ENCODE measurements at places on chromosomes 1 and 21.

- H3K27ac ChIP-seq, result peak overlapping the region; percentile 6
- no peaks in the 10 kb centered on the region for H3K4me1 ChIP-seq
- no peak for DNase-seq
Observed at GRCh38 chr1:96234299-96234698, 487.3 kb upstream of the PTBP2 start.

DNA sequence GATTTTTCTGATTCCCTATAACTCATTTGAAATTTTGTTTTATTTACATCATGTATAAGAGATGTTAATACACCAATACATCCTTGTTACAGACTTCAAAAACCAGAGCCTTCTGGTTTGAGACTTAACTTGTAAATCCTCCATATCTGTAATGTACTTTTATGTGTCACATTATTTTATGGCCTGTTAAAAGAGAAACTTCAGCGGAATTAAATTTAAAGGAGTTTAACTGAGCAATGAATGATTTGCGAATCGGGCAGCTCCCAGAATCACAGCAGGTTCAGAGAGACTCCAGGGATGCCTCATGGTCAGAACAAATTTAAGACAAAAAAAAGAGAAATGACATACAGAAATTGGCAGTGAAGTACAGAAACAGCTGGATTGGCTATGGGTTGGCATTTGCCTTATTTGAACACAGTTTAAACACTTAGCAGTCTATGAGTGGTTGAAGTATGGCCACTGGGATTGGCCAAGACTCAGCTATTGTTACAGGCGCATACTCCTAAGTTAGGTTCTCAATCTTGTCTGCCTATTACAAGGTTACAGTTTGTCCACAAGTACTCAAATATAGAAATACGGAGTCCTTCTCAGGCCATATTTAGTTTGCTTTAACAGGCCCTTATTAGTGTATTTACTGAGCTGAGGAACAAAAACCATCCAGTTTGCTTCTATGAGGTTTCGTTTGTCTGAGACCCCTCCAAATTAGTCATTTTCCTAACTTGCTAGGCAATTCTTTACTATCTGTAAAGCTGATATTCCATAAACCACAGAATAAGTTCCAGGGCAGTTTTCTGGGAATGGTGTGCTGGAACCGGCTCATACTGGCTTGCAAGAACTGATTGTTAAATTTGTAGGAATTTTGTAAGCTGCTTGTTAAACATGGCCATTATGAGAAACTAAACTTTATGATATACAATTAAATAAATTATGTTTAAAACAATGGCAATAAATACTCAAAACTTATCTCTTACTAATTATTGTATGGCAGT is 56.2 kb upstream of the WDR26 start:
- H3K27ac ChIP-seq, result no peak overlapping the region
- no peaks in the 10 kb centered on the region for H3K36me3 ChIP-seq
- no peak overlapping the region for H3K4me3 ChIP-seq
- no peak for DNase-seq

- DNase-seq, result no peak
- H3K27me3 ChIP-seq, result no peaks in the 10 kb centered on the region
- H3K4me1 ChIP-seq, result no peaks in the 10 kb centered on the region
Observed at GRCh38 chr1:157542676-157543075, 9.6 kb downstream of the FCRL5 start.

DNA sequence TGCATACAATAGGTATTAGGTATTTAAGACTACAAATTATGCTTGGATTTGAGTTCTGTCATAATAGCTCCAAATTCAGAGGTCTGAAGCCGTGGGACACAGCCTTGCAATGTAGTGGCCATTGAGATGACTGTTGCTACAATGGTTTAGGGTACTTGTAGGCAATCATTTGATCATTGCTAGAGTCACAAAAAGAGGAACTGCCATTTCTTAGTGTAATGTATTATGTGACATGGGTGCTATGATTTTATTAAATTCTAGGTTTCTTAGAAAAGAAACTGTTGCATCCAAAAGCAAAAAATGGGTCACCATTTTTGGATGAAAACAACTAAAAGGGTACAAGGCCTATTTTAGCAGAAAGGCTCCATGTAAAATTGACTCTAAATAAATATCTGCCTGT is 129.9 kb upstream of the ZNF644 start:
- H3K27ac ChIP-seq, result no peak overlapping the region
- H3K36me3 ChIP-seq, result no peaks in the 10 kb centered on the region
- H3K27me3 ChIP-seq, result no peaks in the 10 kb centered on the region
- no peak for DNase-seq
- no peaks in the 10 kb centered on the region for H3K4me1 ChIP-seq

GRCh38 chr1:210076620-210077019 is 138.6 kb downstream of the SYT14 start:
- no peaks in the 10 kb centered on the region for H3K36me3 ChIP-seq
- H3K4me3 ChIP-seq, result no peak overlapping the region
- H3K27me3 ChIP-seq, result no peaks in the 10 kb centered on the region

GRCh38 chr1:224763126-224763775 is 147.1 kb downstream of the CNIH3 start:
- no peaks in the 10 kb centered on the region for H3K27me3 ChIP-seq
- no peak overlapping the region for H3K27ac ChIP-seq
- no peaks in the 10 kb centered on the region for H3K4me1 ChIP-seq
- H3K4me3 ChIP-seq, result no peak overlapping the region
- H3K36me3 ChIP-seq, result no peaks in the 10 kb centered on the region
- DNase-seq, result no peak

All from breast epithelium (tissue), 4 donors.